ENCODE measurements at places on chromosomes 5 and 9.

- no peak overlapping the region for H3K4me3 ChIP-seq
- no peaks in the 10 kb centered on the region for H3K27me3 ChIP-seq
- DNase-seq: no peak
- no peaks in the 10 kb centered on the region for H3K36me3 ChIP-seq
- no peak overlapping the region for H3K27ac ChIP-seq
These were observed 144.1 kb downstream of the CCDC171 start for GRCh38 chr9:15696979-15697378.

DNA sequence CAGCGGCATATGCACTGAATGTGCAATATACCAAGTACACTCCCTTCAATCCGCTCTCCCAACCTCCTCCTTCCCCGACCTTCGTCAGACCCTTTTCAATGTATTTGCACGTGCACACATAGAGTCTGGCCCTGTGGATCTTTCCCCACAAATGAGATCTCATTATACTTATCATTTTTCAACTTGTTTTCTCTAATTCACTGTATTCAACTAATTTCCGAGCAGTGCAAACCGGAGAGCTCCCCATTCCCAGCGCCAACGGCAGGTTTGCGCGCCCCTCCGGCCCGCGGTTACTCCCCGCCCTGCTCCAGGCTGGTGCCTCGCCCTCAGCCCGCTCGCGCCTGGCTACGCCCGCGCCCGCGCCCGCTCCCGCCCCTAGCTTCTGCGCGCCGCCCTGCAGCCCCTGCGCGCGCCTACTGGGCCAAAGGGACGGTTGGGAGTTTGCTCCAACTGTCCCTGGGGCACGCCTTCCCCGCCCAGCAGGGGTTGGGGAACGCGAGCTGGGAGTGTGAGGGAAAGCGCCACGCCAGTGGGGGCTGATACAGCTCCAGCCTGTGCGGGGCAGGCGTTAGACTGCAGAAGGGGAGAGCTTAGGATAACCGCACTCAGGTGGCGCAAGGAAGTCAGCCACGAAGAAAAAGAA lies 3.3 kb upstream of the CDC20B start:
- peak overlapping the region; percentile 27 for H3K4me3 ChIP-seq
- DNase-seq: no peak
- H3K4me1 ChIP-seq: peaks cover 13% of the 10 kb centered on the region
- peaks cover 65% of the 10 kb centered on the region for H3K27me3 ChIP-seq
- H3K36me3 ChIP-seq: no peaks in the 10 kb centered on the region
- H3K27ac ChIP-seq: no peak overlapping the region

GRCh38 chr9:34989946-34990635 lies 546 bp downstream of the DNAJB5 start:
- no peaks in the 10 kb centered on the region for H3K27me3 ChIP-seq
- H3K4me3 ChIP-seq: peak overlapping the region; percentile 88
- H3K4me1 ChIP-seq: peaks cover 48% of the 10 kb centered on the region
- H3K36me3 ChIP-seq: no peaks in the 10 kb centered on the region
- DNase-seq: peak; percentile 67

GRCh38 chr9:36129139-36129538 lies 7.4 kb upstream of the GLIPR2 start:
- DNase-seq: no peak
- no peak overlapping the region for H3K4me3 ChIP-seq
- no peaks in the 10 kb centered on the region for H3K27me3 ChIP-seq
- H3K4me1 ChIP-seq: no peaks in the 10 kb centered on the region

- H3K27me3 ChIP-seq: no peaks in the 10 kb centered on the region
- DNase-seq: no peak
- H3K36me3 ChIP-seq: no peaks in the 10 kb centered on the region
- no peaks in the 10 kb centered on the region for H3K4me1 ChIP-seq
- no peak overlapping the region for H3K27ac ChIP-seq
These were observed 182.2 kb downstream of the PDE4D start for GRCh38 chr5:59711310-59711709.

DNA sequence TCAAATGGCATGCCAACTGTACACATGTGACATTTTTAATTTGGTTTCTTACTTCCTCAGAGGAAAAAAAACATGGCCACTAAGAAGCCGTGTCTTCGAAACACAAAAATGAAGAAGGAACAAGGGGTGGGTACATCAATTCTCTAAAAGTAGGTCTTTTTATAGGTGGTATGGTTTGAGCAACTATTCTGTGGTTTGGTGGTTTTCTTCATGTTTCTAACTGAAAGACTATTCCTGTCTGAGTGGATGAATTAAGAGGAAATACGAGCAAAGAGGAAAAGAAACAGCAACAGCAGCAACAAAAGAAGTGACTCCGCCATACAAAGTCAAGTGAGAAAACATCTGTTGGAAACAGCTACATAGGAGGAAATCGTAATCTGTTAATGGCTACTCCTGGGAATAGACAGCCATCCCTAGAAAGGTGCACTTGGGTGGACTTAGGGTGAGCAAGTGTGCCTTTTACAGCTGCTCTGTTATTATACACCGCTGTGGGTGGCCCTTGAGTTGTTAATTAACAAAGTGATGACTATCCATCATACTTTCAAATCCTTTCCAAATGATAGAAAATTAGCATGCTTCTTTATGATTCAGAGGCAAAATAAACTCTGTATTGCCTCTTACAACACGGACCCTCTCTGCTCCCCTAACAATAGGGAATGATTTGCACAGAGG lies 575.8 kb downstream of the TLE1 start:
- no peaks in the 10 kb centered on the region for H3K4me1 ChIP-seq
- H3K27me3 ChIP-seq: no peaks in the 10 kb centered on the region
- no peaks in the 10 kb centered on the region for H3K36me3 ChIP-seq
- H3K4me3 ChIP-seq: no peak overlapping the region
- no peak overlapping the region for H3K27ac ChIP-seq

- H3K4me3 ChIP-seq: no peak overlapping the region
- H3K4me1 ChIP-seq: peaks cover 16% of the 10 kb centered on the region
- H3K27me3 ChIP-seq: peaks cover 90% of the 10 kb centered on the region
- no peak overlapping the region for H3K27ac ChIP-seq
- H3K36me3 ChIP-seq: no peaks in the 10 kb centered on the region
These were observed 6.4 kb upstream of the LHX2 start for GRCh38 chr9:124005029-124005771.

DNA sequence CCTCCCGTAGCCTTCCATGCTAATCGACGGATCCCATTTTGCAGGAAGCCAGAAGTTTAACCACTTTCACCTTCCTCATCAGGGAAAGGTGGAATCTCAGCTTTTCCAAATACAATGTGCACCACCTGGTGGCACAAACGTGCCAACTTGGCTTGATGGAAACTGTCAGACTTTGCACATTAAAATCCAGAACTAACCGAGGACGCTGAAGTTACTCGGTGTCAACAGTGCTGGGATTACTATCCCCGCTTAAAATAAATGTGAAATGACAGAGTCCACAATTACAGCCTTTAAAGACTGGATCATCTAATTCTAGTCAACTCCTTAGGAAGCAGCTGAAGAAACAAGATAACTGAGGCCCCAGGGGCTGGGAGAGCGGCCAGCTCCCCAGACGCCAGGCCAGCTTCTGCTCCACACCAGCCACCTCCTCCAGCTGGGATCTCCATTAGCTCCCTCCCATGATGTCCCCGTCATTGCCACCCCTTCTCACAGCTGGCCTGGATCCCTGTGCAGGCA lies 50.1 kb upstream of the RETREG1 start:
- no peak overlapping the region for H3K4me3 ChIP-seq
- no peak overlapping the region for H3K27ac ChIP-seq
- no peaks in the 10 kb centered on the region for H3K4me1 ChIP-seq
- DNase-seq: no peak
- H3K36me3 ChIP-seq: no peaks in the 10 kb centered on the region

DNA sequence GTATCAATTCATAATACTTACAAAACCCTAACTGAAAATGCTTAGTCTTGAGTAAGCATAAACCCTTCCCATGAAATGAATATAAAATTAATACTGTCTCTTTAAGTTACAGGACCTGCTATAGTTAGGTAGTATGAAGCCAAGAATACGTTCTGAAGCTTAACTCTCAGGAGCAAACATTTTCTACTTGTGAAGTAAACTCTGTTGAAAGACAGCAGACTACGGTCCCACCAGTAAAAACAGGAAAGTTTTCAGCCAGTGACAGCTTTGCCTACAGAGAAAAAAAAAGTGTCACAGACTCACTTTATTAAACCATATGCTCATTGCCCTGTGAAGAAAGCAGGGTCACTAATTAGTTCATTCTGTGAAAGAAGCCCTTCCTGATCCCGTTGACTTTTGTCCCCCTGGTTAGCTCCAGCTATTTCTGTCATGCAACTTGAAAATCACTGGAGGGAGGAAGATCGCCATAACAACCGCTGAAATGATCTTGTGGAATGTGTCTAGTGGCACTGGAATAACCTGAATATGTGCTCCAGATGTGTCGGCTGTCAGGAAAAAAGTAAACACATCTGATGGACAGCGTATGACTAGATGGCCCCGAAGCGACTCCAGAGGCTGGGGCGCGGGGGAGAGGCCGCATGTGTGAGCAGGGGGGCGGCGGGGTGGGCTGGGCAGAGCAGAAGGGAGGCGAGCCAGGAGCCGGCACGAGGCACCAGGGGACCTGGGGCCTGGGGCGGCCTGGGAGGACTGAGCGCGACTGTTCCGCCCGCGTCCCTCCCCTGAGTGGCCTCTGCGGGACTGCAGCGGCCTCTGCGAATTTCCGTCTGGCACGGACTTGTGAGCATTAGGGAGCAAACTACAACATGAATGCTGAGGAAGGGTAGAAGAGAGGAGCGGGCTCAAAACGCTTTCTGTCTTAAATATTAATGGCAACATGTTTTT lies 41.9 kb downstream of the BNC2 start:
- DNase-seq: peak; percentile 22
- peak overlapping the region; percentile 11 for H3K27ac ChIP-seq
- no peaks in the 10 kb centered on the region for H3K4me1 ChIP-seq
- H3K27me3 ChIP-seq: no peaks in the 10 kb centered on the region

GRCh38 chr5:10602031-10602806 lies 38.3 kb downstream of the ANKRD33B start:
- no peak overlapping the region for H3K4me3 ChIP-seq
- H3K36me3 ChIP-seq: no peaks in the 10 kb centered on the region
- DNase-seq: no peak

GRCh38 chr5:4740156-4740555 lies 400.0 kb upstream of the ADAMTS16 start:
- no peaks in the 10 kb centered on the region for H3K4me1 ChIP-seq
- H3K27me3 ChIP-seq: no peaks in the 10 kb centered on the region
- H3K4me3 ChIP-seq: no peak overlapping the region
- H3K36me3 ChIP-seq: no peaks in the 10 kb centered on the region
- no peak for DNase-seq

- no peaks in the 10 kb centered on the region for H3K4me1 ChIP-seq
- H3K4me3 ChIP-seq: no peak overlapping the region
- no peak for DNase-seq
- no peaks in the 10 kb centered on the region for H3K27me3 ChIP-seq
- H3K27ac ChIP-seq: no peak overlapping the region
These were observed 4.3 kb upstream of the FAT2 start for GRCh38 chr5:151595411-151595826.

GRCh38 chr9:99138424-99139284 lies 33.7 kb downstream of the TGFBR1 start:
- H3K27ac ChIP-seq: no peak overlapping the region
- H3K27me3 ChIP-seq: no peaks in the 10 kb centered on the region
- no peak for DNase-seq
- H3K4me1 ChIP-seq: no peaks in the 10 kb centered on the region
- H3K4me3 ChIP-seq: no peak overlapping the region

- H3K4me1 ChIP-seq: no peaks in the 10 kb centered on the region
- no peak overlapping the region for H3K4me3 ChIP-seq
- no peak for DNase-seq
- H3K27ac ChIP-seq: no peak overlapping the region
- peaks cover 7% of the 10 kb centered on the region for H3K36me3 ChIP-seq
- H3K27me3 ChIP-seq: no peaks in the 10 kb centered on the region
These were observed 27.2 kb downstream of the HSPA4 start for GRCh38 chr5:133079048-133079447.

DNA sequence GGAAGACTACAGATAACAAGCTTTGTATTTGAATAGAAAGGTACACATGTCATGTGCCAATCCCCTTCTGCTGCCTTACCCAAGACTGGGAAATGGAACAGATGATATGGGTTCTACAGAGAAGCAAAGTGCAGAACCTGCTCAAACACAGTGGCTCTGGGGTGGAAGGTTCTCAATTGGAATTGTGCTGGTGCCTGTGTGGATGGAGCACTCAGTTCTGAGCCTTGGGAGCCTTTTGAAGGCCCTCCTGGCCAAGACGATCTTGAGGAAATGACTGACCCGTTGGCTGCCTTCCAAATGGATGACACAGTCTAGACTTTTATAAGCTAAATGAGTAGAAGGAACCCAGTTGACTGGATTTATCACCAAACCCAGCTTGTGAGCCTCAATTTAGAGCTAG lies 4.2 kb upstream of the PRSS3 start:
- no peak for DNase-seq
- H3K27me3 ChIP-seq: no peaks in the 10 kb centered on the region
- peaks cover 6% of the 10 kb centered on the region for H3K4me1 ChIP-seq
- H3K27ac ChIP-seq: no peak overlapping the region

- H3K4me3 ChIP-seq: no peak overlapping the region
- no peak overlapping the region for H3K27ac ChIP-seq
- H3K27me3 ChIP-seq: no peaks in the 10 kb centered on the region
- no peaks in the 10 kb centered on the region for H3K36me3 ChIP-seq
These were observed 35.7 kb upstream of the EGFL7 start for GRCh38 chr9:136626740-136627642.

GRCh38 chr5:50575740-50576139 lies 90.7 kb upstream of the PARP8 start:
- H3K27ac ChIP-seq: no peak overlapping the region
- H3K36me3 ChIP-seq: no peaks in the 10 kb centered on the region
- no peaks in the 10 kb centered on the region for H3K4me1 ChIP-seq
- no peaks in the 10 kb centered on the region for H3K27me3 ChIP-seq

- no peak overlapping the region for H3K4me3 ChIP-seq
- no peak overlapping the region for H3K27ac ChIP-seq
- H3K4me1 ChIP-seq: peaks cover 7% of the 10 kb centered on the region
These were observed 76.7 kb downstream of the EPB41L4A start for GRCh38 chr5:112342389-112342788.

- H3K36me3 ChIP-seq: no peaks in the 10 kb centered on the region
- no peak for DNase-seq
- no peaks in the 10 kb centered on the region for H3K4me1 ChIP-seq
These were observed 114.8 kb upstream of the ALDH1B1 start for GRCh38 chr9:38277601-38278200.

- no peaks in the 10 kb centered on the region for H3K36me3 ChIP-seq
- no peaks in the 10 kb centered on the region for H3K27me3 ChIP-seq
- no peak overlapping the region for H3K27ac ChIP-seq
- H3K4me3 ChIP-seq: no peak overlapping the region
- no peak for DNase-seq
These were observed 33.1 kb downstream of the RAB3C start for GRCh38 chr5:58615972-58616371.

- no peak overlapping the region for H3K27ac ChIP-seq
- H3K27me3 ChIP-seq: no peaks in the 10 kb centered on the region
- H3K36me3 ChIP-seq: no peaks in the 10 kb centered on the region
- DNase-seq: no peak
- no peaks in the 10 kb centered on the region for H3K4me1 ChIP-seq
- no peak overlapping the region for H3K4me3 ChIP-seq
These were observed 323.1 kb upstream of the ACTBL2 start for GRCh38 chr5:57805732-57806131.

GRCh38 chr5:123709422-123709821 lies 197.4 kb downstream of the CSNK1G3 start:
- no peak overlapping the region for H3K4me3 ChIP-seq
- H3K4me1 ChIP-seq: no peaks in the 10 kb centered on the region

All from adrenal gland (tissue), 19 donors.